ENCODE measurements at places on chromosomes 2 and 18.
A peak's percentile ranks its signal among the peaks of the same experiment; 100 is the strongest.

DNA sequence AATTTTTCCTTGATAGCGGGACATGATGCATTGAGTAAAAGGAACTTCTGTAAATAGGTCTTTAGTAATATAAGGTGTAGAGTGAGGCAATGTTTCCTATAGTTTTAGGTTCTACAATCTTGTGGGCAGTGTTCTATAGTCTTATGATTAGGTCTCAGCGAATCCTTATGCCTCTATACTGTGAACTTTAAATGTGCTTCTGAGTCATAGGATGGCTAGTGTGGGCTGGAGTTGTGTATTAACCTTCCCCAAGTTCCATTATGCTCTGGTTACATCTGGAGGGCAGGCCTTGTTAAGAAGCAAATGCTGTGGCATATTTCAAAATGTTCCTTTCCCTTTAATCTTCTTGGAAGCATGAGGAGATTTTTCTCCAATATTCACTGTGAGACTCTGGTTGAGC, 73.5 kb downstream of the ROCK2 start:
- no peak for DNase-seq

- DNase-seq: no peak
Measured at GRCh38 chr18:3998698-3999333, 456.3 kb downstream of the DLGAP1 start.

GRCh38 chr2:208036357-208036756, 11.0 kb upstream of the PLEKHM3 start:
- DNase-seq: no peak

- DNase-seq: no peak
Measured at GRCh38 chr2:182636699-182637098, 79.4 kb upstream of the DNAJC10 start.

- DNase-seq: no peak
Measured at GRCh38 chr2:39648580-39648979, 17.1 kb upstream of the TMEM178A start.

DNA sequence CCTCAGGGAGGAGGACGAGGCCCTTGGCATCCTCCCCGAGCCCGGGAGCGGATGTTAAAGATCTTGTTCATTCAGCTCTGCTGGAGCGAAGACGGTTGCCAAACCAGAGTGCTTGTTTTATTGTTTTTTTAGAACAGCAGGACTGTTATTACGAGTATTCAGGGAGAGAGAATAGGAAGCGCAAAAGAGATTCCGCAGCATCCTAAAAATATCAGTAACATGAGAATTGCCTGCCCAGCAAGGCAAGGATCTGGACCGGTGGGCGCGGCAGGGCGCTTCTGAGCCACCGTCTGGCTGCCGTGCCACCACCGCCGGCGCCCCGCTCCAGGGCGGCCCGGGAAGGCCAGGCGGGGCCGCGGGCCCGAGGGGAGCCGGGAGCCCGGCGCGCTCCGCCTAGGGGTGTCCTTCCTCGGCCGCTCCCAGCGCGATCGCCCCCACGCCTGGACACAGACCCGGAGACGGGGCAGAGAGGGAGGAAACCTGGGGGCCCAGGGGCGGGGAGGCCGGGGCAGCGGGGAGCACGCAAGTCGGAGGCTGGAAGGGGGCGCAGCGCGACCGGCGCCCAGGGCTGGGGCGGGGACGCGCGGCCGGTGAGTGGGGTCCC, 843 bp downstream of the CYS1 start:
- no peak for DNase-seq

GRCh38 chr2:177724398-177725287, 332.1 kb downstream of the AGPS start:
- peak; percentile 24 for DNase-seq

DNA sequence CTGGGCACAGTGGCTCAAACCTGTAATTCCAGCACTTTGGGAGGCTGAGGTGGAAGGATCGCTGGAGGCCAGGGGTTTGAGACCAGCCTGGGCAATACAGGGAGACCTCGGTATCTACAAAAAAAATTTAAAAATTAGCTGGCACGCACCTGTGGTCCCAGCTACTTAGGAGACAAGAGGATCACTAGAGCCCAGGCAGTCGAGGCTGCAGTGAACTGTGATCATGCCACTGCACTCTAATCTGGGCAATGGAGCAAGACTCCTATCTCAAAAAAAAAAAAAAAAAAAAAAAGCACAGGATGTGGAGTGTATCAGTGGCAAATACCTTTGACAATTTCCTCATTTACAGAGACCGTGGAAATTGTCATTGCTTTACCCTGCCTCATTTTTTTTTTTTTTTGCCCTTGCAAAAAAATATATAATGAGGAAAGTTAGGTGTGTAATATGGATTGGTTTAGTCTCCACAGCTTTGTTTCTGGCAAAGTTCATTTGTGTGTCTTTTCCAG, 20.9 kb upstream of the PPP1CB start:
- no peak for DNase-seq

- DNase-seq: peak; percentile 55
Measured at GRCh38 chr2:115161081-115161770, 718.8 kb downstream of the DPP10 start.

- no peak for DNase-seq
Measured at GRCh38 chr2:208300847-208301618, 35.0 kb downstream of the PIKFYVE start.

GRCh38 chr18:6251084-6251483, 163.6 kb downstream of the L3MBTL4 start:
- no peak for DNase-seq

DNA sequence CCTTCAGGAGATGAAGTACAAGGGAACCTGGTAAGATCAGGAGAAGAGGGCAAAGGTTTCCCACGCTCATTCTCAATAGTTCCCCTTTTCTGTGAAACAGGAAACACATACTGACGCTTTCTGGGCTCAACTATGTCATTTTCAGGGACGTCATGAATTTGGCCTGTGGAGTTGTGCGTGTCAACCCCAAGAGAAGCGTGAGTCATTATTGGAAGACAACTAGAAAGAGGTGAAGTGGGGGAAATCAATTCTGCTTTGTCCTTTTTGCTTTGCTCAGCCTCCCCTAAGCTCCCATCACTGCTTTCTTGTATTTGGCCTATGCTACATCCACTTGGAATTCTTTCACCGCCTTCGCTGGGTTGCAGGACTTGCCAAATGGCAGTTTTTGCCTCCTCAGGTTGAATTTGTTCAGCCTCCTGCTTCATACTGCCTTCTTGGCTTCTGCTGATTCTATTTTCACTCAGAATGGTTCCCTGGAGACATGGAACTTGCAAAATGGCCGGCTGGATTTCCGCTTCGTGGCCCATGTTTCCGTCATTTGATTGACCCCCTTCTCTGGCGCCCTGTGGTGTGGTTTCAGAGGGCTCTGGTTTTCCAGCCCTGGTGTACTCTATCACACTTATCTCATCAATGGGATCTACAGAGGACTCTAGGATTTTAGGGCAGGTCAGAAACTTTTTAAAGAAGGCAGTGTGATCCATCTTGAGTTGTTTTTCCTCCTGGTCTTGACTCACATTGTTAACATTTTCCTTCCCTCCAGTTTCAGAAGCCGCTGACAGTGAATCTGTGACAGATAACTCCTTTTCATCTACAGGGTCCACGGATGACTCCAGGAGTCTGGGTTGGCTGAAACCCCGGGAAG, 93.3 kb downstream of the ALPK2 start:
- DNase-seq: no peak

GRCh38 chr2:48940606-48941005, 185.1 kb upstream of the LHCGR start:
- DNase-seq: no peak

GRCh38 chr2:24856791-24857211, 63.2 kb downstream of the ADCY3 start:
- no peak for DNase-seq

GRCh38 chr18:35694808-35695207, 113.3 kb downstream of the GALNT1 start:
- DNase-seq: no peak

GRCh38 chr2:3434654-3435053, 55.2 kb downstream of the TRAPPC12 start:
- no peak for DNase-seq

DNA sequence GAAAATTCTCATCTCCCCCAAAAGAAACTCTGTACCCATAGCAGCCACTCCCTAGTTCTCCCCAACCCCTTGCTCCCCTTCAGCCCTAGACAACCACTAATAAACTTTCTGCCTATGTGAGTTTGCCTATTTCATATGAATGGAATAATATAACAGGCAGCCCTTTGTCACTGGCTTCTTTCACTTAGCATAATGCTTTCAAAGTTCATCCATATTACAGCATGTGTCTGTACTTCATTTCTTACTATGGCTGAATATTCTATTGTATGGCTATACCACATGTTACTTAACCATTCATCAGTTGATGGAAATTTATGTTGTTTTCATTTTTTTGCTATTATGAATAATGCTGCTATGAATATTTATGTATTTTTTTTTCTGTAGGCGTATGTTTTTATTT, 442.9 kb downstream of the SLC4A3 start:
- no peak for DNase-seq

- DNase-seq: no peak
Measured at GRCh38 chr2:152500772-152501171, 165.8 kb downstream of the FMNL2 start.

- DNase-seq: no peak
Measured at GRCh38 chr2:130871843-130872740, 35.4 kb downstream of the ARHGEF4 start.

GRCh38 chr18:23228102-23229061, 93.1 kb downstream of the CABLES1 start:
- DNase-seq: no peak

- DNase-seq: no peak
Measured at GRCh38 chr2:159455330-159455918, 160.9 kb downstream of the BAZ2B start.
